Stimulated activated CD4-positive, alpha-beta T cell treated with anti-CD3 and anti-CD28 coated beads, Interleukin-1b, Interleukin-23, amount 100 ng/mL, for 1 hour (primary cell): ENCODE measurements at places on chromosomes 6 and 20.

- no peak for DNase-seq
Observed at GRCh38 chr6:150712505-150713252, 113.0 kb downstream of the PLEKHG1 start.

- DNase-seq, result no peak
Observed at GRCh38 chr6:122623279-122623678, 13.1 kb downstream of the PKIB start.

DNA sequence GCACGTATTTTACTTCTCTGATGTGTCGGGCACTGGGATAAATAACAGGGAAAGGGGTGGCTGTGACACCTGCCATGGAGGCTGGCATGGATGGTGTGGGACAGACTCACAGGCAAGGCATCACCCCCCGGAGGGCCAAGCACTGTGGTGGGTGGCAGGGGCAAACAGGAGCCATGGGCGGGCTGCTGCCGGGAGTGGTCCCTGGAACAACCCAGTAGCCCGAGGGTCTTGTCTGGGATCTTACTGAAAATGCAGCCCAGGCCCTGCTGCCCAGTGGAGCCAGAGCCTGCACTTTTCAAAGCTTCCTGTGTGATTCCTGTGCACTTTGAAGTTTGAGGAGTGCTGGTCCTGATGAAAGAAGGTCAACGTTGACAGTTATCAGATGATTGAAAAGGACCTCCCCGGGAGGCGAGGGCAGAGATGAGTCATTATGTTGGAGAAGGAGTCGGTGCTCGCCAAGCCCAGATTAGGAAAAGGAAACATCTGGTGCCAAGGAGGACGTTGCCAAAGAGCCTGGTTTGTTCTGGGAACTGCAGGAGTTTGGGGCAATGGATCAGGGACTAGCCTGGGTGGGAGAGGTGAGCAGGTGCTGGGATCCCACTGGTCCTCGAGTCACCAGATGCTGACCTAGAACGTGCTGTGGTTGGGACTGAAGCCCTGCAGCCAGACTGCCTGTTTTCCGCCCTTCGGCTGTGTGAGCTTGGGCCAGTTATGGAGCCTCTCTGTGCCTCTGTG, 130.0 kb upstream of the GGTLC1 start:
- no peak for DNase-seq

GRCh38 chr6:155528982-155529453, 73.4 kb upstream of the NOX3 start:
- DNase-seq, result no peak

- no peak for DNase-seq
Observed at GRCh38 chr6:75620381-75621304, 19.0 kb downstream of the SENP6 start.

- DNase-seq, result no peak
Observed at GRCh38 chr6:64280569-64280968, 645.0 kb downstream of the PHF3 start.

DNA sequence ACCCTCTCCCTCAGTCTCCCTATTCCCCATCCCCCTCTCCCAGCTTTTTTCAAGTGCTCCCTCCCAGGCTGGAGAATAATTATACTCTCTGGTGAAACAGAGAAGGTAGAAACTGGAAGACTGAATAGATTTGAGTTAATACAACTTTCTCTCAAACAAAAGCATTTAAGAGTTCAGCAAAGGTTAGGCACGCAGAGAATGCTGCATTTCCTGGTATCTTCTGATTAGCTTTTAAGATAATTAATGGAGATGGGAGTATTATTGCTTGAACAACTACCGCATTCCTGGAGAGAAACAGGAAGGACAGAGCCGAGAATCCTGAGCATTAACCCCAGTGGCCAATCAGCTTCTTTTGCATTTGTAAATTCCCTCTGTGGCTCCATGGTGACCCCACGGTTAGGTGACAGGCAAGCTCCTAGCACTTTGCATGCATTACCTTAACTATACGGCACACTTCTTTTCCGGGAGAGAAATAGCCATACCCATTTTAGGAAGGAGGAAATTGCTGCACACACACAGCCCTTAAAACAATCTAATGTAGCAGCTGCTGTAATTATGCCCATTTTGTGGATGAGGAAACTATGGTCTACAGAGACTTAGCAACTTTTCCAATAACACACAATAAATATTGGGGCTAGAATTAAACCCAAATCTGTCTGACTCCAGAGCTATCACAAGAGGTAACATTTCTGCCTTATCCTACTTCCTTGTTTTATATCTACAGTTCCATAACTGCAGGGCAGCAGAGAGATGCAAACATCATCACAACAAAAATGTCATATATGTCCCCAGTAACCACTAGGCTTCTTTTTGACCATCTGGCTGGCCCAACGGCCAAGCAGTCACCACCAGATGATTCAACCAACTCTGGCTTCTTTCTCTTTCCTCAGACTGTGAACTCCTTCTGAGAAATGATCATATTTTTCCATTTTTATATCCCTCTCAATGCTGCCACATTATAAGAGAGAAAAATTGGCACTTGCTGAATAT, 169.9 kb downstream of the CD24 start:
- no peak for DNase-seq

- no peak for DNase-seq
Observed at GRCh38 chr6:14827354-14827753, 418.5 kb upstream of the JARID2 start.

- DNase-seq, result no peak
Observed at GRCh38 chr6:85678026-85678601, 35.4 kb upstream of the SYNCRIP start.

DNA sequence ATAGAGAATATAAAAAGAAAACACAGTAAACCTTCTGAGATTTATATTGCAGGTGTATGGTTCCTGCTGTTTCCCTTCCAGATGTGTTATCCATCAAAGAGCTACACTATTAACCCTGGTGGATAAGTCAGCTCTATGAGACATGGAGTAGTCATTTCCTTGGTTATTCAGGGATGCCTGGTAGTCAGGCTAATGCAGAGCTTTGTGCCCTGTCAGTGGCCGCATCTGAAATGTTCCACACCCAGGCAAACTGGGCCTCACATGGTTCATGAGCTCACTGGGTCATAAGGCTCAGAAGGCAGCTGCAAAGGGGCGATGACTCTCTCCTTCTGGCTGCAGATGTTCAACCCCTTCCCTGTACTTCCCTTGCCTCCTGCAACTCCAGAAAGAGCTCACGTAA, 473.6 kb downstream of the EPHA7 start:
- DNase-seq, result no peak

- DNase-seq, result no peak
Observed at GRCh38 chr6:106122938-106123656, 37.0 kb downstream of the PRDM1 start.

DNA sequence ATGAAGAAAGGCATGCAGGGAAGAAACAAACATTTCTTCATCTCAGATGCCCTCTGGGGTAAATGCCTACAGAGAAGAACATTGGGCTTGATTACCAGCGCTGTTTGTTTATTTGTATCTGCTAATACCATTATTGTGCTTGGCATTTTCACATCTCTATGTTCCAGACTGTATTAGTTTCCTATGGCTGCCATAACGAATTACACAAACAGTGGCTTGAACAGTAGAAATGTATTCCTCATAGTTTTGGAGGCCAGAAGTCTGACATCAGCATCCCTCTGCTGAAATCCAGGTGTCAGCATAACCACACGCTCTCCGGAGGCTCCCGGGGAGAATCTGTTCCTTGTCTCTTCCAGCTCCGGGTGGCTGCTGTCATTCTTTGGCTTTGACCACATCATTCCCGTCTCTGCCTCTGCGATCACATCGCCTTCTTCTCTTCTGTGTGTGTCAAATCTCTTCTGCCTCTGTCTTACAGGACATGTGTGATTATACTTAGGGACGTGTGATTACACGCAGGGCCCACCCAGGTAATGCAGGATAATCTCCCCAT, 241.6 kb upstream of the SUPT3H start:
- DNase-seq, result no peak

DNA sequence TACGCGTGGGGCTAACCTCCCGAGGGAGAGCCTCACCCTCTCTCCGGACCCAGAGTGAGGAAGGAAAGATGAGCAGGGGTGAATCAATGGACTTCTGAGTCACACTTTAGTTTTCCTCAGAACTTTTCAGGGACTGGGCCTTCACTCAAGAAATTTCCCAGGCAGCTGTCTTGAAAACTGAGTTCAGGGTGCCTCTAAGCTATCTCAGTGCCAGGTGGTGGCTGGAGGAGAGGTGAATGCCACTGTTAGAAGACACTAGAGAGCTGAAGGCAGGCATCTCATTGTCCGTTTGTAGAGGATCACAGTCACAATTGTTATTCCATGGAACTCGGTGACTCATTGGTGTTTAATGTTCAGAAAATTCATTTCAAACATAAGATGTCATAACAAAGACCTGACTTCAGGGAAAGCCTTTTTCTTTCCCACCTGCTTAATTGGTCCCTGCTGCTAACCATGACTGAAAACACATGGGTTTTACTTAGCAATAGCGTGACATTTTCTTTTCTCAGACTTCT, 5.3 kb upstream of the SERPINB6 start:
- no peak for DNase-seq

DNA sequence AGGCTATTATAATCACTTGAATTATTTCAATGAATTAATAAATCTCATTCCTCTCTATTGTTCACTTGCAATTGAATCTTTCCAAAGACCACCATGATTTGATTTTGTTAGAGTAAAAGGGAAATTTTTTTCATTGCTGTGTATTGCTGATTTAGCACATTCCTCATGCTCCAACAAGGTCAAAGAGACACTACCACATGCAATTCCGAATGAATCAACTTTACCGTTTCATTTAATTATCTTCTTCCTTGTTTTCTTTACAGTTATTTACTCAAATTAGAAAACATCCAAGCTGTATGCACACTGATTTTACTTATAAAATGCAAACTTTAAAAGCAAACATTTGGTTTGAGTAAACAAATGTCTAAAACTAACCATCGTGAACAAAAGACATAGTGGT, 967 bp downstream of the KIAA0408 start:
- DNase-seq, result no peak

GRCh38 chr6:108309844-108310243, 15.0 kb downstream of the AFG1L start:
- no peak for DNase-seq

GRCh38 chr6:145245119-145245518, 490.2 kb downstream of the EPM2A start:
- no peak for DNase-seq

DNA sequence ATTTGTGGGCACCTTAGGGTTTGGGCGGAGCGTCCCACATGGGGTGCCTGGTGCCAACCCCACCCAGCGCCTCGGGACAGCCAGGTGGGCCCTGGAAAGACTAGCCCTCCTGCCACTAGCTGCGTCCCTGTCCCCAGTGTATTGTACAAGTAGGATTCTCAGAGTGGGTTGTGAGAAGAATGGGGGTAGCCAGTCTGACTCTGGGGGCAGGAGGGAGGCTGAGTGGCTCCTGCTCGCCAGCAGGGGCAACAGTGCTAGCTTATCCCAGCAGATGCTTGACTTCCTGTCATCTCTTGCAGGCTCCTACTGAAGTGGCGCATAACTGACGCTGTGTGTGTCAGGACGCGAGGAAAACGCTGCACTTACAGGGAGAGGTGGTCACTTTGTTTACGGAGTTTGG, 9.3 kb downstream of the PSMA7 start:
- no peak for DNase-seq

- no peak for DNase-seq
Observed at GRCh38 chr20:2178318-2179232, 76.9 kb downstream of the STK35 start.

DNA sequence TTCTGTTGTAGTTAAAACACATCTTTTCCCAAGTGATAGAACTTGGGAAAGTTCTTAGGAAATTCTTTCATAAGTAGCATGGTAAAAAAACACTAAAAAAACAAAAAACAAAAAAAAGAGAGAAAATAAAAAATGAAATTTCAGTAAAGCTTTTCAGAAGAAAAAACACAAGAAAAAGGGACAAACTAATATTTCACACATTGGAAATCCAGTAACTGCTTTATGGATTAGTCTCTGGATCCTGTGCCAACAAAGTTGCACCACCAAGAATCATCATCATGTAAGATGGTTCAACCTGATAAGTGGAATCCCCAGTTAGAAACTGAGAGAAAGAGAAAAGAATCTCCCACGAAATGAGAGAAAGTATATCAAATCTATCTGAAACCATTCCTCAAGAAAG, 144.2 kb downstream of the GMDS start:
- no peak for DNase-seq

DNA sequence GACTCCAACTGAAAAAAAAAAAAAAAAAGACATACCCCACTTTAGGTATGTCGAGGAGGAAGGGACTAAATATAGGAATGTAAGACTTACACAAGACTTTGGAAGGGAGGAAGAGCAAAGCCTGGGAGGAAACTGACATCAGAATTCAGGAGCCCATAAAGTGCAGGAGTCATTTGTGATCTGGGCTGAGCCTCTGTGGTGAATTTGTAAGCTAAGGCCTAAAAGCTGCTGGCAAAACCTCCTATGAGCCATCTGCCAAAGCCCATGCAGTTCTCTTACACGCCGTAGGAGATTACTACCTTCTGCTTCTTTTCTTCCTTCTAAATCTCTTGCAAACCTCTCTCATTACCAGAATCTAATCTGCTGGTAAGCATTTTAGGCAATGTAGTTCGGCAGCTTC, 52.0 kb upstream of the THEMIS start:
- no peak for DNase-seq

DNA sequence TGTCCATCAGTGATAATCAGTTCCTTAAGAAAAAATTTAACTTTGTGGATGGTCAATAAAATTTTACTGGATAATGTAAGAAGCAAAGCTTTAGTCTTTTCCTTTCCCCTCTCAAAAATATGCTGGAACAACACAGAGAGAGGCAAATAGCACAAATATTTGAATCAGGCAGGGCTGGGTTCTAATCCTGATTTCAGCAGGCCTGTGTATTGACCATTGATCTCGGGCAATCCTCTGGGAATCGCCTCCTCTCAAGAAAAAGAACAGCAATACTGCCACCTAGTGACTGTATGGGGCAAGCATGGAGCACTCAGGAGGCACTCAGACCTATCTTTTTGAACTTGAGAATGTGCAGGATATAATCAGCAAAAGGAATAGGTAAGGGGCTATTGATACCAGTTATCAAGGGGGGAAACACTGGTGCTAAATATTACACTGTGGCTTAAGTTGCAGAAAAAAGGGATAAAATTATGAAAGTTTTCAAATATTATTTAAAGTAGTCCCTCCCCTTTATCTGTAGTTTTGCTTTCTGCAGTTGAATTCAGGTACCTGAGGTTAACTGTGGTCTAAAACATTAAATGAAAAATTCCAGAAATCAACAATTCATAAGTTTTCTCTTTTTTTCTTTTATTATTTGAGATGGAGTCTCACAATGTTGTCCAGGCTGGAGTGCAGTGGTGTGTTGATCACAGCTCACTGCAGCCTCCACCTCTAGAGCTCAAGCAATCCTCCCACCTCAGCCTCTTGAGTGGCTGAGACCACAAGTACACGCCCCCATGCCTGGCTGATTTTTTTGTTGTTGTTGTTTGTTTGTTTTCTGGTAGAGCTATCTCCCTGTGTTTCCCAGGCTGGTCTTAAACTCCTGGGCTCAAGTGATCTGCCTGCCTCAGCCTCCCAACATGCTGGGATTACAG, 91.8 kb upstream of the NHSL1 start:
- no peak for DNase-seq

- no peak for DNase-seq
Observed at GRCh38 chr6:109347779-109348178, 34.5 kb downstream of the CD164 start.
